Astrocyte of the hippocampus (primary cell): ENCODE measurements at places on chromosomes 5 and 9.
A peak's percentile ranks its signal among the peaks of the same experiment; 100 is the strongest.

- DNase-seq = no peak
Measured at GRCh38 chr9:250625-251024, 36.0 kb downstream of the DOCK8 start.

DNA sequence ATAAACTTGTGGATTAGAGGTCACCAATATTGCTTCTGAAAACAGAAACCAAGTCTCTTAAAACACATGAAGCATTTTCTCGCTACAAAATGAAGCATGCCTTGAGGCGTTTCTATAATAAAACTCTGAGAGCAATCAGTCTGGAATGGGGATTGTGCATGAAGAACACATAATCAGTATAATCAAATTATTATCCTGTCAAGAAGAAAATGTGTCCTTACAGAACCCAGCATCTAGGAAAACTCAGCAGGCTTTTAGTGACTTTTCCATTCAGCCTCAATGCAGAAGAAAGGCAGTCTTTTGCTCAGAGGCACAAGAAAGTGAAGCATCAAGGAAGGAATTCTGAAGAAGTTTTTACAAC is 121.9 kb downstream of the CDH18 start:
- DNase-seq = no peak

DNA sequence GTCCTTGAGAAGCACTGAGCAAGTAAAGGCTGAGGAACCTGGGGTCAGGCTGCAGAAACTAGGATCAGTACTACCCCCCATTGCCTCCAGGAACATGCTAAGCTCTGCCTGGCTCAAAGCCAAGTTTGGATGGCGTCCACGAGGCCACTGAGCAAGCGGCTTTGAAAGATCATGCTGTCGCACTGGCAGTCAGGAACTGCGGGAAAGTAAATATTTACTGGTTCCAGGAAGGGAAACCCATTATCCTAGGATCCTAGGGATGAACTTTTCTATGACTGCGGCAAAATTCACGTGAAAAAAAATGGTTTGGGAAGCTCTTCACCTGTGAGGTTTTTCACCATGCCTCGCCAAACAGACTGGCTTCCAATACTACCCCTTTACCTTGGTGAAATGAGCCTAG is 75.3 kb upstream of the PJA2 start:
- peak; percentile 47 for DNase-seq

DNA sequence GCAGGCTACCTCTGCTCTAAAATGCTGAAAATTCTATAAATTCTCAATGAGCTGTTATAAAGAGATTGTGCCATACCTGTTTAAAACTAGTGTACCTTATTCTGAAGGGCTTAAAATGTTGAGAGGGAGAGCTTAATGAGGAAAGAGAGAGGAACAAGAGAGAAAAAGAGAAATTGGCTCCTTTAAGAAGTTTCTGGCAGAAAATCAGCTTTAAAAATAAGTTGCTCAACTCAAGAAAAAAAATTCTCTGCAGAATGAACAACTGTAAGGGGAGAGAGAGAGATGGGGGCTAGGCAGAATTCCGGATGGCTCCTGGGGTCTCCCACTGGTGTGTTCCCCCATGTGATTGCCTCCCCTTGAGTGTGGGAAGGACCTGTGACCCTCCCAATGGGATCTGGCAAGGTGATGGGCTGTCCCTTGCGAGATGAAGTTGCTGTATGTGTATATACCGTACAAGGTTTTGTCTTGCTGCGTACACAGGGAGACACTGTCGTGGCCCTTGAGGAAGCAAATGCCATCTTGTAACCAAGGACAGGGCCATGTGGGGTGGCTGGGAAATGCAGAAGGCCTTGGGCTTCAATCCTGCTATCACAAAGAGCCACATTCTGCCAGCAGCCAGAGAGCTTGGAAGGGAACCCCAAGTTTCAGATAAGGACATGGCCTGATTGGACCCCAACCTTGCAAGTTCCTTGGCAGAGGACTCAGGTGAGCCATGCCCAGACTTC is 64.3 kb upstream of the S1PR3 start:
- no peak for DNase-seq

- DNase-seq = no peak
Measured at GRCh38 chr5:151683444-151683843, 3.3 kb downstream of the SPARC start.

DNA sequence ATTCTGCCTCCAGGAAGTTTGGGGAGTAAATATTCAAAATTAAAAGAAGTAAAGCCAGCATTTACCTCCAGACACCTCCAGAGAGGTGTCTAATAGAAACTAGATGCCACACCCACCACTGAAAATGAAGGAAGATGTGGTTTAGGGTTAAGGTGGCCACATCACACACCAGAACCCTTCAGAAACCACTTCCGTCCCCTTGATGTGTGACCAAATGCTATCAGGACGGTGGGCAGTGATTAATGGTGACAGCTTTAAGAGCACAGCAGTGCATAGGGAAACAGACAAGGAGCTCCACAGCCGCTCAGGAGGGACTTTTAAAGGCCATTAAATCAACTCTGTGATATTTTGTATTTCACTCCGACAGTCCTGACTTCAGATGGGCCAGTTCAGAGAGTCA is 295.2 kb downstream of the BRINP1 start:
- DNase-seq = no peak

DNA sequence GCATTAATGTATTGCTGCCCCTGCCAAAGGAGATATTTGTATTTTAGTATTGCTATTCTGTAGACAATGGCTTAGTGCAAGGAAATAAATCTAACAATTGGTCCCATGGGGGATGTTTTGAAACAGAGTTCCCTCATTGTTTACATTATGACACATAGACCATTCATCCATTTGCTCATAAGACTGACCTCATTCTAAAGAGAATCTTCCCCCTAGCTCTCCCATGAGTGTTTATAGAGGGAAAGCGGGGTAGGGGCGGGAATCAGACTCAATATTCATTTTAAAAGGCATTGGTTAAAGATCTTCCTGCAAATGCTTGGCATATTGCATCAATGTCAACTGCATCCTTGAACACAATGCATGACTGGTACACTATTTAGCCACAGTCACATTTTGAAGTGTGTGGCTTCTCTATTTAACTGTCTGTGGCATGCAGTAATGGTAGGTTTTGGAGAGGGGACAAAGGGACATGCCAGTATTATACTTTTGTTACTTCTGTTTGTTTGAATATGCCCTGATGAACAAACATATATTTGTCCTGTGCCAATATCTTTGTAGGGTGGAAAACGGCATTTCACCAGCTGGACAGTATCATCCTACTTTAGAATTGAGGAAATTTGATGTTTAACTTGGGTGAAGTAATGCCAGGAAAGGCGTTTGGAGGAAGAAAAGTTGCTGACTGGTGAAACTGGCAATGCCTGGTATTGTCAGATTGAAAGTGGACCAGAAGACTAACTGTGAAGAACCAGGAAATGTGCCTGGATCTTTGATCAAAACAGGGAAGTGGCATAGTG is 84.1 kb upstream of the MEGF10 start:
- peak; percentile 73 for DNase-seq
